WTC11 (cell line): ENCODE measurements at places on chromosomes 7 and 10. TPM values are rescaled to one million over a fixed set of nuclear protein-coding genes. Genes with fewer than 3 reads are reported as not detected.

PTF1A gene
- 0.11 TPM in 1 of 3 replicates, not detected in the others for total RNA-seq

AKR1C8 gene
- not detected in 3 replicates for total RNA-seq

KLLN gene
- 0.52 to 1.1 TPM (median 1.0 TPM) in 3 replicates for total RNA-seq

DNA sequence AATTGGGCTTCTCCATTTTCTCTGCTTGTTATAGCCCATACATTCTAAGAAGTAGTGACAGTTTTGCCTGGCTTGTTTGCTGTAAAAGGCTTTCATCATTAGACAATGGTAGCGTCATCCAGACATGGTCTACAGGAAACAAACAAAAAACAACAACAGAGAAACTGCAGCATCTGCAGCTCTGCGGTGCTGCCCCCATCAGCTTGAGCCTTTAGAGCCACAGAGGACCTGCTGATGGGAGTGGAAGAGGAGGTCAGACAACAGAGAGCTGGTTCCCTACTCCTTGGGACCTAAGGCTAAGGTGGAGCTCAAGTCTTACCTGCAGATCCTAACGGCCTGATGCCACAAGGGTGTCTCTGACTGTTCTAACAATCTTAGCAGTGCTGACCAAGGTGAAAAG lies 3.1 kb downstream of the INA start:
- H3K4me3 ChIP-seq: no peak overlapping the region
- no peaks in the 10 kb centered on the region for H3K36me3 ChIP-seq
- no peak for DNase-seq
- H3K27ac ChIP-seq: no peak overlapping the region
- peaks cover 62% of the 10 kb centered on the region for H3K27me3 ChIP-seq

DNA sequence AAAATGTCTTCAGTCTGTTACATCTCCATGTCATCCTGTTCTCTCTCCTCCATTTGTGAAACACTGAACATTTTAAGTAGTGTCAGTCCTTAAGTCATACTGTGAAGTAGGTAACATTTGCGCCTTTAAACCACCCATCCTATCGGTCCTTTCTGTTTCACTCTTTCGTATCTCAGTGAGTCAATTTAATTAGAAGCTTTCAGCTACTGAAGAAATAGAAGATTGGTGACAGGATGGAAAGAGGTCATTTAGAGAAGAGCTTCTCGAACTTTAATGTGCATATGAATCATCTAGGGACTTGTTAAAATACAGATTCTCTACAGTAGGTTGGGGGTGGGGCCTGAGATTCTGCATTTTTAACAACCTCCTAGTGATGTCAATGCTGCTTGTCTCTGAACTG lies 113.4 kb downstream of the SRI start:
- no peaks in the 10 kb centered on the region for H3K36me3 ChIP-seq
- no peak for DNase-seq
- no peak overlapping the region for H3K27ac ChIP-seq
- H3K4me3 ChIP-seq: no peak overlapping the region
- peaks cover 28% of the 10 kb centered on the region for H3K4me1 ChIP-seq

GRCh38 chr10:652233-652632 lies 37.2 kb downstream of the DIP2C start:
- DNase-seq: no peak
- no peaks in the 10 kb centered on the region for H3K27me3 ChIP-seq
- H3K4me1 ChIP-seq: peaks cover 18% of the 10 kb centered on the region
- H3K36me3 ChIP-seq: no peaks in the 10 kb centered on the region
- H3K4me3 ChIP-seq: no peak overlapping the region

DNA sequence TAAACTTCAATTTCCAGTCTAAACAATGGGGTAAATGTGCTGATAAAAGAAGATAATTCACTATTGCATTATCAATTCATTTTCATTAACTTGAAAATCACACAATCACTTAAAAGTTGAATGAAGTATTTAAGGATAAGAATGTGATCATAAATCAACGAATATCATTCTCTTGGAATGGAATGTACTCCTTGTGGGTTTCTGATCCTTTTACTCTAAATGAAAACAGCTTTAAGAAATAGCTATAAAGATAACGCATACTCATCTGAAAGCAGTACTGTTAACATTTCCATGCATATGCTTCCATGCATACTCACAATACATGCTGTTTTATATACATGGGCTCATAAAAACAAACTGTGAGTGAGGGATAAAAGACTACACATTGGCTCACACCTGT lies 108.8 kb downstream of the ATE1 start:
- peaks cover 5% of the 10 kb centered on the region; the same call in 1 of the 2 replicates for H3K4me1 ChIP-seq
- no peak overlapping the region for H3K4me3 ChIP-seq
- H3K27me3 ChIP-seq: no peaks in the 10 kb centered on the region
- 0 out of 2 replicates have a peak, but pooled peaks cover 3% of the 10 kb centered on the region for H3K36me3 ChIP-seq
